ENCODE measurements at places on chromosomes 12 and 14. TPM values are rescaled to one million over a fixed set of nuclear protein-coding genes. Genes with fewer than 3 reads are reported as not detected.

Gene TRAFD1
- 8.9 TPM for polyA plus RNA-seq

Gene SYNDIG1L
- 0.38 TPM for polyA plus RNA-seq

Gene MYF6
- not detected for polyA plus RNA-seq

Gene FAM186B
- polyA plus RNA-seq, result not detected

Gene KLHL33
- polyA plus RNA-seq, result 0.41 TPM

Gene GDF3
- not detected for polyA plus RNA-seq

Gene TMEM119
- polyA plus RNA-seq, result 1.4 TPM

Gene SLC5A8
- polyA plus RNA-seq, result not detected

Gene NINJ2
- polyA plus RNA-seq, result 0.95 TPM

Gene SLCO1B1
- not detected for polyA plus RNA-seq

Gene MMP19
- 94.4 TPM for polyA plus RNA-seq
